HS-5 (cell line): ENCODE measurements at places on chromosomes 1 and 21.

DNA sequence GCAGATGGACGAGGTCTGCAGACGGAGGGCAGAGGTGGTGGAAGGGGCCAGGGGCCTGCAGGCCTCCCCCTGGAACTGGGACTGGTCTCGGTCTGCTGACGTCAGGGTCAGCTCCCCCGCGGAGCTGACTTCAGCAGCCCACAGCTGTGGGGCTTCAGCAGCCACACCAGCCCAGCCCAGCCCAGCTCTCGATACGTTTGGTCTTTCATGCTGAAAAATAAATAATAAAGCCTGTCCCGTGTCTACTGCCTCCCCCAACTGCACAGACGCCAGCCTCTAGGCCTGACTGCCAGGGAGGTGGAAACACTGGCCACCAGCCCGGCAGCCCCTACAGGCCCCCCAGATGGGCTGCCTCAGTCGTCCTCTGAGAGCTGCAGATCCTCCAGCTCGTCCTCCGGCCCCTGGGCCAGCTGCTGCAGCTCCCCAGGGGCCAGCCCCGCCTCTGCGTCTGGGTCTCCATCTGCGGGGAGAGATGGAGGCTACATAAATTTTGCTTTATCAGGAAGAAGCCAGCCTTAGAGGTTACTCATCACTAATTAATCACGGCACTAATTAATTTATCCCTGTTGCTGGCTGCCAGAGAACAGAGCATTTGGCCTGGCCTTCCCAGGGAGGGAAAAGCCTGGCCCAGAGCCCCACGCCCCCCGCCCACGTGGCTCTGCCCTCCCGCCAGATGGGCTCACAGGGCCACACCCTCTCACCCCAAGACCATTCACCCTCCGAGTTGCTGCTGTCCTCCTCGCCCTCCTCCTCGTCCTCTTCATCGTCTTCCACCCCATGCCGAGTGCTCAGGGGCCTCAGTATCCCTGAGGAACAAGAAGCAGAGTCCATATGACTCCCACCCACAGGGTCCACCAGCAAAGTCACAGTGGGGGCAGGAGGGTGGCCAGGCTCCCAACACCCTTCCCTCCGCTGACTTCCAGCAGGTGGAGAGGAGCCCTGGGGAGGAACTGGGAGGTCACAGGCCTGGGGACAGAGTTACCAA lies 14.4 kb downstream of the NOC2L start:
- no peak for DNase-seq

DNA sequence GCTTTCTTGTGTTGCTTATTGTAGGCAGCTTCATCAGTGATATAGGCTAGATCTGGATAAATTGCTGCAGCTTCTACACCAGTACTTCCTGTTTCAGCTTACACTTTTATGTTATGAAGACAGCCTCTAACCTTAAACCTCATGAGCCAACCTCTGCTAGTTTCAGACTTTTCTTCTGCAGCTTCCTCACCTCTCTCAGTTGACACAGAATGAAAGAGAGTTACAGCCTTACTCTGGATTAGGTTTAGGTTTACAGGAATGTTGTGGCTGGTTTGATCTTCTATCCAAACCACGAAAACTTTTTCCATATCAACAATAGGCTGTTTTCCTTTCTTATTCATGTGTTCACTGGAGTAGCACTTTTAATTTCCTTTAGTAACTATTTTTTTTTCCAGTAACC lies 76.9 kb upstream of the RNPC3 start:
- DNase-seq = no peak

DNA sequence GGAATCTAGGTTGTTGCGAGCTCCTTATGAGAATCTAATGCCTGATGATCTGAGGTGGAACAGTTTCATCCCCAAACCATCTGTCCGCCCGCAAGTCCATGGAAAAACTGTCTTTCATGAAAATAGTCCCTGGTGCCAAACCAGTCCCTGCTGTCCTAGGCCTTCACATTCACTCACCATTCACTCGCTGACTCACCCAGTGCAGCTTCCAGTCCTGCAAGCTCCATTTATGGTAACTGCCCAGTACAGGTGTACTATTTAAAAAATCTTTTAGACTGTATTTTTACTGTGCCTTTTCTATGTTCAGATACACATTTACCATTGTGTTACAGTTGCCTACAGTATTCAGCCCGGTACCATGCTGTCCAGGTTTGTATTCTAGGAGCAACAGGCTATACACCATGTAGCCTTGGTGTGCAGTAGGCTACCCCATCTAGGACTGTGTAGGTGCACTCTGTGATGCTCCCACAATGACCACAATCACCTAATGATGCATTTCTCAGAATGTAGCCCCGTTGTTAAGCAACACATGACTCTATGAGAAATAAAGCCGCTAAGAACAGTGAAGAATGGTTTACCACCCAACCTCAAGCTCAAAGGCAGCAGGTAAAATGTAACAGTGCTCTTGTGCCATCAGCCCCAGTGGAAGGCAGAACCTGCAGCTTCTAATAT lies 2.4 kb downstream of the ECHDC2 start:
- no peak for DNase-seq

- no peak for DNase-seq
Observed at GRCh38 chr1:115286431-115287205, 51.4 kb downstream of the NGF start.

DNA sequence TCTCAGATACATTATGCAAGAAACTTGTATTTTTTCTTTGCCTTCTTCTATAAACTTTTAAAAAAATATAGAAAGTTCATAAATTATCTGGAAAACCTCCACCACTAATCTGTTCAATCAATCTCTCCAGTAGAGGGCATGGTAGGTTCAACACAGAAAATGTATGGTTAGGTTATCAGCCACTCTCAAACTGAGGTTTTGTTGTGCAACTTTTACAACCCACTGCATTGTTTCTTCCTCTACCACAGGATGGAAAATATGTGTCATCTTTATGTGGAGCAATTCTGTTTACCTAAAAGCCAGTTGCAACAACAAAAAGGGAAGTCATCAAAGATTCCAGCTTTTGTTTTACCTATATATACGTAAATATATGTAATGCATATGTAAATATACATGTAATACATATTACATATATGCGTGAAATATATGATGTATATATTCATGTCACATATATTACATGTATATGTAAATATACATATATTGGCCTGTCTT lies 3.0 kb upstream of the RGS2 start:
- peak; percentile 80 for DNase-seq

DNA sequence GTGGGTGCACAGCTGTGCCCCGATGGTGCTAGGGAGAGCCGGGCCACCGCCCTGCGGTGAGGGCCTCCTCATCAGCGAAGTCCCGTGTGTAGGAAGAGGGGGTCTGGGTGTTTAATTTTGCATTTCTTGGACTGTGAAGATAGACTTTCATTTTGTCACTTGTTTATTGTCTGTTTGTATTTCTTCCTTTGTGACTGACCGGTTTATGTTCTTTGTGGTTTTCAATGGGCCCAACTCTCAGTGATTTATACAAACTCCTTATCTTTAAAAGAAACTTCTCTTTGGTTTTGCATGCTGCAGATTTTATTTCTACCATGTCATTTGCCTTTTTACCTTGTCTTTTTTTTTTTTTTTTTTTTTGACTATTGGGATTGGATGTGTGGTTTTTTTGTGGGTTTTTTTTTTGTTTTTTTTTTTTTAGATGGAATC lies 65.1 kb downstream of the COL18A1 start:
- DNase-seq = no peak

- no peak for DNase-seq
Observed at GRCh38 chr1:24688621-24689195, 45.6 kb downstream of the SRRM1 start.

GRCh38 chr21:29342363-29342957 lies 43.7 kb downstream of the BACH1 start:
- peak; percentile 95 for DNase-seq

GRCh38 chr1:198157847-198158725 lies 1.3 kb downstream of the NEK7 start:
- DNase-seq = no peak

- DNase-seq = no peak
Observed at GRCh38 chr1:13764588-13765332, 64.8 kb downstream of the PRDM2 start.
